Activated CD4-positive, CD25-positive, alpha-beta regulatory T cell treated with anti-CD3 and anti-CD28 coated beads, Interleukin-2, amount 50 U/mL, for 24 hours (primary cell): ENCODE measurements at places on chromosomes 5 and 9.

DNA sequence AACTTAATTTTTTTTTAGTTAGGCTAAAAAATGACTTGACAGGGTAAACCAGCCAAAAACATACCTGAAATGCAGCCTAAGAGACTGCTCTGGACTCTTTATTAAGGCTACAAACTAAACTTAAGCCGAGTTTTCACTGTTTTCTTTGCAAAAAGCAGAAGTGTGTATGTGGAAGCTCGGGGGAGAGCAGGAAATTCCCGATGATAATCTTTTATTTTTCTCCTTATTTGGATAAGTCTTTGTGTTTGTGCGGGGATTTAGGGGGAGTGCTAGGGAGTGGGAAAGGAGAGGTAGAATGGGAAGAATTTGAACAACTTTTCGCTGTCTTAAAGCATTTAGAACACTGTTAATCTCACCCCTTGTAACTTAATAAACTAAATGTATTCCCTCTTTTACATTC lies 30.7 kb upstream of the GPR21 start:
- ATAC-seq: no peak

DNA sequence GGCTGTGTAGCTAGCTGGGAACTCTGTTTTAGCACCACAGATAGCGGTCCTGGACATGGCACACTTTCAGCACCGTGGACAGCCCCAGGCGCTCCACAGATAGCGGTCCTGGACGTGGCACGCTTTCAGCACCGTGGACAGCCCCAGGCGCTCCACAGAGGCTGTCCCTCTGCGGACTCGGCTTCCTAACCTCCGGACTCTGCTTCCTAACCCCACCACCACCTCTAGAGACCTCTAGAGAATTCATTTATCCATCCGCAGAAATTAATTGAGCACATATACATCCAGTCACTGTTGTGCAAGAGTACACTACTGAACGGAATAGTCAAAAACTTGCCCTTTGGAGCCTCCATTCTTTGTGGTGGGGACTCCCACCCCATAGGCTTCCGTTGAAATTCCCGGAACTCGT lies 27.4 kb downstream of the UNC5A start:
- ATAC-seq: no peak

GRCh38 chr9:126297661-126298060 lies 29.0 kb upstream of the MVB12B start:
- no peak for ATAC-seq

DNA sequence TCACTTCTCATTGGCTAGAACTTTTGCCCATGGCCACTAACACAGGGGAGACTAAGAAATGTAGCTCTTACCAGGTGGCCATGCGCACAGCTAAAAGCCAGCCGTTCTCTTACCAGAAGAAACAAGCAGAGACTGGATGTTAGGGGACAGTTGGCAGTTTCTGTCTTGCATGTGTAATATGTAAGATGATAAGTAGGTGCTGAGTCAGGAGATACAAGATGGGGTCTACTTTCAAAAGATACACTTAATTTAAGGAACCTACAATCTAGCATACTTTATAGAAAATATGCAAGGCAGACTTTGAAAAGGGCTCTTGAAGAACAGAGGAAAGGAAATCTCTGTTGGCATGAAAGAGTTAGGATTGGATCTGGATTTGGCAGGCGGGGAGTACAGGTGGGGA lies 244.5 kb downstream of the ZSWIM6 start:
- no peak for ATAC-seq

GRCh38 chr5:109076741-109077140 lies 329.0 kb downstream of the FER start:
- no peak for ATAC-seq

DNA sequence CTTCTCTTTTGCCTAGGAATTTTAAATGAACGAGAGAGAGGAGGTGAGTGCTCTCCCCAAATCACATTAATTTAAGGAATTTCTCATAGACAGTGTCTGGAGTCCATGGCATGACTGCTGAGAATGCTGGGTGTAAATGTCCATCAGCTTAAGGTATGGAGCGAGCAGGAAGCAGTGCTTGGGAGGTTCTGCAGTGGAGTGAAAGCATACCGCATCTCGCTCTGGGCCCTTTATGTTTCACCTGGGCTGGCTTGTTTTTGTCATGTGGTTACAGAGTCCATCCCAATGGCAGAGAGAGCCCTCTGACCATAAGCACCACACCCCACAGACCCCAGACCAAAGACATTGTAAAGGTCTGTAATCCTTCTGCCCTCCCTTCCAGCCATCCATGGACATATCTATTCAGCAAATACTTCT lies 20.6 kb upstream of the TNFAIP8 start:
- no peak for ATAC-seq

- peak; percentile 92 for ATAC-seq
Observed at GRCh38 chr9:72476617-72477437, 44.6 kb upstream of the TMC1 start.

DNA sequence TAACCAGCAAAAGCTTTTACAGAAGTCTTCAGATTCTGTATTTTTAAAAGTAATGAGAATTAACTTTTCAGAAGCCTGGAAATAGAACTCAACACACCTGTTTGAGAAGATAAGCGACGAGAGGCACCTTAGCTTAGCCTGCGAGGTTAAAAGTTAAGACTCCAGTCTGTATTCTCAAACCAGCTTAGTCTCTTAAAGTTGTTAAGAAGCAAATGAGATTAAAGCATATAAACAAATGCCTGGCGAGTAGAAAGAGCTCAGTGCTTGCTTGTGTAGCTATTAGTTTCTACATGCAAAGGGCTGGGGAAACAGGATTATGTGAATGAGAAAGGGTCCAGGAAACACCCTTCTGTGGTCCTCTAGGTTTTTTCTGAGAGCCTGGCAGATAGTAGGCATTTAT lies 51.7 kb downstream of the MTAP start:
- no peak for ATAC-seq

DNA sequence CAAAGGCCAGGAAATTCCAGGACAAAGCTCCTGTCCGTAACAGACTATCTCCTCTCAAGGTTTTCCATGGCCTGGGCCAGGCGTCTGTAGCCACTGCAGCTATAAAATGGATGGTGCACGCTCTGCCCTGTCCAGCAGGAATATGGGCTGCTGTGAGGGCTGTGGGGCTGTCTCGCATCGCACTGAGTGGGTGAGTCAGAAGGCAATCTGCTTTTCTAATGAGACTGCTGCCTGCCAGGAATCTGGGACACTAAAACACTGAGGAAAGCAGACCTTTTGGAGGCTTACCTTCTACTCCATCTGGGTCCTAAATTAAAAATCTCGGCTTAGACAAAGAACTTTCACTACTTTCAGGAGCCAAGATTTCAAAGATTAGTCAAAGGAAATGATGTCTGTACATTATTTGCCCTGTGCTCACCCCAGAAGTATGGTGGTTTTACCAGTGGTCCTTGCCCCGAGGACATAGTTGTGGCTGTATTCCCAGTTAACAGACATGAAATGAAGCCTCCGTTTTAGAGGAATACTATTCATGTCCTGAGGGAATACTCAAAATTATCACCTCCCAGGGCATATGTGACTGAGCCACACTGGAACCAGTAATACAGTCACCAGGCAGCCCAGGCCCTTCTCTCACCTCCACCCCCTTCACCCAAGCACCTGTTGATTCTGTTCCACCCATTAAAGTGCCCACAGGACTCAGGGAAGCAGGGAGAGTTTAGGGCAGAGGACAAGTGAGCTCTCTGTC lies 56.4 kb downstream of the PFDN1 start:
- ATAC-seq: no peak

- ATAC-seq: peak; percentile 82
Observed at GRCh38 chr5:6737043-6737941, 24.1 kb downstream of the TENT4A start.

- ATAC-seq: no peak
Observed at GRCh38 chr9:99743455-99743854, 78.2 kb upstream of the NR4A3 start.
